HCT116 (cell line): ENCODE measurements at places on chromosomes 5 and 9. TPM values are rescaled to one million over a fixed set of nuclear protein-coding genes. Genes with fewer than 3 reads are reported as not detected.

DNA sequence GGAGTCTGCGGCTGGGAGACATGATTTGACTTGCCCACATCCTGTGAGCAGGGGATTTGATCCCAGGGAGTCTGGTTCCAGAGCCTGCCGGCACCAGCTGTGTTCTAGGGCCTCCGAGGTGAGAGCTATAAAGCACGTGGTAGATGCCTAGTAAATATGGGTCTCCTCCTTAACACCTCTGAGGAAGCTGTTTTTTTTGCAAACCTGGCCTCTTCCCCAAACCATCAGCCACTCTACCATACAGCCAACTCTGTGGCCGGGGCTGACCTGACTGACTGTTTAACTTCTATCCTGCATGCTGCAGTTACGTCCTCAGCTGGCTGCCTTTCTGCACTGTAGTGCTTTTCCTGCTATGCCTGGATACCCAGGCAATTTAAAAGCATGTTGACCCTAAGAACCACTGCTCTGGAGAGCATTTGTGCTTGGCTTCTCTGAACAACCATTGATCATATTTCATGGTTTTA is 220.5 kb downstream of the SLIT3 start:
- H3K4me3 ChIP-seq = no peak overlapping the region
- H3K27me3 ChIP-seq = peaks cover 11% of the 10 kb centered on the region; the same call in 1 of the 2 replicates
- no peak overlapping the region for H3K27ac ChIP-seq
- no peaks in the 10 kb centered on the region for H3K4me1 ChIP-seq

- H3K27ac ChIP-seq = no peak overlapping the region
- H3K27me3 ChIP-seq = no peaks in the 10 kb centered on the region
- no peak for DNase-seq
- H3K4me1 ChIP-seq = no peaks in the 10 kb centered on the region
Observed at GRCh38 chr5:133147815-133148567, 96.2 kb downstream of the HSPA4 start.

DNA sequence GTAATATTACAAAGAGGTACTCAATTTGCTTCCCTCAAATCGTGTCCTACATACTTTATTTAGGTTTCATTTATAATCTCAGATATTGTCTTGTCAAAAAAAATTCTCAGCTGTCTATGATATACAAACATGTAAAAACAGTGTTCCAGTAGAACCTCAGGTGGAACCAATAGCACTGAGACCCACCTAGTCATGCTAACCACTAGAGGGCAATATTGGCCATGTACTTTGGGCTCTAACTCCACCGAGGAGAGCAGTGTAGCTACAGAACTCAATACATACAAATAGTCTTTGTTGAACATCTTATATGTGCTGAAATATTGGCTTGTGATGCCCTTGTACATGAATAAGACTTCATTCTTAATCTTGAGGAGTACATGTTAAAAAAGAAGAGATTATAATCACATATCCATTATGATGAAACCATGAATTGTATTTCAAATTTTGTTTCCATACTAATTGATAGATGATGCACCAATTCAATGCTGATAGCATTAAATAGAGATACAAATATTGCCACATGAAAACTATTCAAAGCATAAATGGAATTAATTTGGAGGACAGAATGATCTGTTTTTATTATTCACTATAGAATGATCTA is 71.2 kb upstream of the CNTLN start:
- no peak overlapping the region for H3K27ac ChIP-seq
- H3K4me3 ChIP-seq = no peak overlapping the region
- H3K27me3 ChIP-seq = no peaks in the 10 kb centered on the region
- no peaks in the 10 kb centered on the region for H3K4me1 ChIP-seq
- DNase-seq = peak; percentile 32

GRCh38 chr9:112084334-112084733 is 90.8 kb downstream of the SUSD1 start:
- H3K36me3 ChIP-seq = no peaks in the 10 kb centered on the region
- H3K4me3 ChIP-seq = no peak overlapping the region
- no peak for DNase-seq
- H3K27ac ChIP-seq = no peak overlapping the region
- no peaks in the 10 kb centered on the region for H3K4me1 ChIP-seq

DNA sequence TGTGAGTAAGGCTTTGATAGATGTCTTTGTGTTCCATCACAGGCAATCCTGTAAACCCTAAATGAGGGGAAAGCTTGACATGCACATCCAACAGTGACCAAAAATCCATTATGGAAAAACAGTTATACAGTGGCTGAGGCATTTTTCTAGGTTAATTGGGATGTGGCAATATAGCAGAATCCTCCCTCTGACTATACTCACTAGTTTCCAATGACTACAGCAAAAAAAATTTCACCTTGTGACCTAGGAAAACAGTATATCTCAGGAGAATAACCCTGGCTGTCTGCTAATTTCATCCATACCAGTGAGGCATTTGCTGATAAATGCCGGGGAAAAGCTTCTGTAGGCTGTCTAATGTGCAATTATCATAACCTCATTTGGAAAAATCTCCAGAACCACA is 49.9 kb upstream of the SNCAIP start:
- no peaks in the 10 kb centered on the region for H3K27me3 ChIP-seq
- no peak overlapping the region for H3K4me3 ChIP-seq
- H3K36me3 ChIP-seq = no peaks in the 10 kb centered on the region
- DNase-seq = no peak
- H3K27ac ChIP-seq = no peak overlapping the region

GRCh38 chr5:14483504-14484157 is 98.0 kb upstream of the OTULINL start:
- H3K4me1 ChIP-seq = no peaks in the 10 kb centered on the region
- H3K27ac ChIP-seq = no peak overlapping the region
- H3K27me3 ChIP-seq = no peaks in the 10 kb centered on the region

GRCh38 chr9:116282597-116282996 is 129.0 kb downstream of the PAPPA start:
- no peaks in the 10 kb centered on the region for H3K4me1 ChIP-seq
- H3K4me3 ChIP-seq = no peak overlapping the region
- peaks cover 80% of the 10 kb centered on the region for H3K27me3 ChIP-seq
- H3K36me3 ChIP-seq = no peaks in the 10 kb centered on the region
- DNase-seq = no peak

ZBTB34 gene
- 5.6 TPM for total RNA-seq

CACFD1 gene
- total RNA-seq = 6.9 TPM
